ENCODE measurements at places on chromosomes 7 and 10.

- DNase-seq = no peak
Observed at GRCh38 chr10:17716161-17716560, 35.8 kb upstream of the TMEM236 start.

DNA sequence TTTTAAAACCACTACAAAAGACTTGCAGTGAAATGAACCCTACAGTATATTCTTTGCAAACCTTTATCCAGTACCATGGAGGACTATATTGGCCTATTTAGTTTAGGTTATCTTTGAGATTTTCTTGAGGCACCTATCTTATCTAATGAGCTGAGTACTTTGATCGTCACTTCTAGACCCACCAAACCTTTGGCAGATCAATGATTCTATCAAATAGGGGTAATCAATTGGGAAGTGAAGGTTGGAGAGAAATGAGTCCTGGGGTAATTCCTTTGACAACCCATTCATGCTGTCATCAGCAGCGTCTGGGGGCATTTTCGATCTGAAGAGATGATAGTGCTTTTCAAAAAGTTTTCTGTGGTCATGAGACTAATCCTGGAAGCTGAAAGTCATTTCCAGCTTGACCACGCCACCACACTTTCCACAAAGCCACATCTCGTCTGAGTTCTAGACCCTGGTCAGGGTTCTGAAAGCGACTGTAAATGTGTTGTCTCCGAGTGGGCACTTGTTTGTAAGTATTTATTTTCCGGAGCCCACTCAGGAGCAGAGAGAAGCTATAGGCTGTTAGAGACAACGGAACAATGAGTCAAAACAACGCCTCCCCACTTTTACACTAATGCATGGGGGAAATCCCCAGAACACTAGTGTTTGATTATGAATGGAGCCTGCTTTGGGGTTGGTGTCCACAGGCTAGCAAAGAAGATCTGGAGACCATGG lies 4.8 kb downstream of the EGR2 start:
- DNase-seq = no peak

DNA sequence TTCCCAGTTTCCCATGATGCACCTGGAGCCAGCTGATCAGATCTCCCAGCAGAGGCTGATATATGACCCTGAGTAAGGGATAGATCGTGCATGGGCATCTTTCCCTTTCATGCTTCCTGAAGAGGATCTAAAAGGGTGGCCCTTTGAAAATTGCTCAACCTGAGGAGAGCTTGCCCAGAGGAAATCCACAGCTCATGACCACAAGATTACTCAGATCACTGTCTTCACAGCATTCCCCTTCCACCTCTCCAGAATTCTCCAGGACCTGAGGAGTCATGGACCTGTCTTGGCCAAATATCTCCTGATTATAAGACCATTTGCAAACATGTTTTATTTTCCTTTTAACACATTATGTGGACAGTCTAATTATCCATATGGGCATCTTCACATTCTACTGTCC lies 328.1 kb downstream of the LHFPL3 start:
- DNase-seq = peak; percentile 21

GRCh38 chr10:11698691-11699549 lies 43.3 kb upstream of the ECHDC3 start:
- DNase-seq = no peak

DNA sequence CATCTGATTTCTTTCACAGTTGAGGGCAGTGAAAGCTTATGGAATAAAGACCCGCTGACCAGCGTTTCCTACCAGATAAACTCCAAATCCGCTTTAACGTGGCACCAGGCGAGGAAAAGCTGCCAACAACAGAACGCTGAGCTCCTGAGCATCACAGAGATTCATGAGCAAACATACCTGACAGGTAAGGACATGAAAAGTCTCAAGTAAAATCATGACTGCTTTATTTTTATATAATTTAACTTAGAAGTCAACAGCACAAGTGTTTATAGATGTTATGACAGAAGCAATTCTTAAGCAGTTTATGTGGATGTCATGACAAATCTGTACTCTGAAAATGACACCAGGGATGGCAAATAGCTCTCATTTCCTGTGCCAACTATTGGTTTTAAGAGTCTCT lies 24.5 kb downstream of the MRC1 start:
- no peak for DNase-seq

DNA sequence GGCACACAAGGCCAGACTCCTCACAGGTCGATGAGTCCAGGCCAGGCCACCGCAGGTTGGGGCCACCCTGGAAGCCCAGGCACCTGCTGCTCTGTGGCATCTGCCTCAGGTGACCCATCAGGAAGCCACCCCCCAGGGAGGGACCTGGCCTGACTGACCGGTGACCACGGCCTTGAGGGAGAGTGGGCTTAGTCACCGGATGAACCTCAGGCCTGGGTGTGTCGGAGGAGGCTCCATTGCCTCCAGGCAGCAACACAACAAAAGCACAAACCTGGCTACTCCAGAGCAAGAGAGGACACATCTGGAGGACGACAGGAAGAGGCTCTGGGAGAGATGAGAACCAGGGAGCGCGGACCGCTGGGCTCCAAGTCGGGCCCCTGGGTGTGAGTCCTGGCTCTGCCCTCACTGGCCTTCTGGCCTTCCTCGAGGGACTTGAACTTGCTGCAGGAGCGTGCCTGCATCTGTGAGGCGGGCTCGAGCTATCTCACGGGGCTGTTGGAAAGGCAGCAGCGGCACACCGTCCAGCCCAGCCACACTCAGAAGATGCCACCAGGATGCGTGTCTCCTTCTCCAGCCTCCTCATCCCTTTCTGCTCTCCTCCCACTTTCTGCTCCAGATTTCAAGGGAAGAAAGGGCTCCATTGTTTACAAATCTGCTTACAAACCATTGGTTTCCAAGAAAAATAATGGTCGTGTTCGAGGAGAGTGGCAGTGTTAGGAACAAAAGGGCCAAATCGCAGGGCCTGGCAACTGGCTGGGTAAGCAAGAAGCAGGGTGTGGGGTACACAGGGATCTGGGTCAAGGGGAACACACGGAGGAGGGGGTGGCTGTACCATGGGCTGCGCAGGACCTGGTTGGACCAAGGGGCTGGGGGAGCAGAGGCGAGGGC lies 152.9 kb downstream of the ADAM12 start:
- DNase-seq = no peak

DNA sequence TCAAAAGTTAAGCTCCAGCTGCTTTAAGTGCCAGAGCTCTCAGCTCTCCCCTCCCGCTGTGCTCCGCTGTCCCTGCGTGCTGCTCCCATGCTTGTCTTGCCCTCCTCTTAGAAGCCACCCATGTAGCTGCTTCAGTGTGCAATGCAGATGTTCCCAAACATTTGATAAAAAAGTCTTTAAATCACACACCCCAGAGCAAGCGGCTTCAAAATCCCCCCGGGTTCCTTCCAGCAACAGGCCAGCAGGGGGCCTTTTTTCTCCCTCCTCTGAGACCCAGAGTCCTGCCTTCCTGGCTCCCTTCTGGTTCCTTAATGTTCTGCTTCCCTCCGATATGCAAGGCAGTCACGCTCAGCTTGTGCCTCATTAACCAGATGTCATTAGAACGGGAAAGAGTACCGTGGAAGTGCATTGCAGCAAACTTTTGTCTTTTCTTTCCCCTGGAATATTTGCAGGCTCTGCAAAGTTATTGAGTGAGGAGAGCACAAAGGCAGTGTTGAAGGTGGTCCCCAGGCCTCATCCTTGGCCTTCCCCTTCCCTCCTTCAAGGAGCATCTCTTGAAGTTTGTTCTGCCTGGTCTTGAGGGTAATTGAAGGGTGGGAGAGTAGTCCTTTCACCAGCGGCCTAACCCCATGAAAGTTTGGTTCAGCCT lies 25.5 kb downstream of the LDB3 start:
- peak; percentile 55 for DNase-seq

GRCh38 chr7:20558963-20559716 lies 56.3 kb upstream of the ABCB5 start:
- DNase-seq = no peak

DNA sequence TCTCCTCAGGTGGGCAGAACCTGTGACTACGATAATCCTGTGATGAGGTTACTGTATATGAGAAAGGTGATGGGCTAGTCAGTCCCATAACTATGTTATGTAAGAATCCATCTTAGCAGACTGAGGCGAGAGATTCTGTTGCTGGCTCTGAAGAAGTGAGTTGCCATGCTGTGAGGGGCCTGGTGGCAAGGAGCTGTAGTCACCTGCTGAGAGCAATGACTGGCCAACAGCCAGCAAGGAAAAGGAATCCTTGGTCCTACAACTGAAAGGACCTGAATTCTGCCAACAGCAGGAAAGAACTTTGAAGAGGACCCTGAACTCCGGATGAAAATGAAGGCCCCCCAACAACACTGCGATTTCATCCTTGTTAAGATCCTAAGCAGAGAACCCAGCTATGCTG lies 31.0 kb upstream of the DNAJB12 start:
- no peak for DNase-seq

DNA sequence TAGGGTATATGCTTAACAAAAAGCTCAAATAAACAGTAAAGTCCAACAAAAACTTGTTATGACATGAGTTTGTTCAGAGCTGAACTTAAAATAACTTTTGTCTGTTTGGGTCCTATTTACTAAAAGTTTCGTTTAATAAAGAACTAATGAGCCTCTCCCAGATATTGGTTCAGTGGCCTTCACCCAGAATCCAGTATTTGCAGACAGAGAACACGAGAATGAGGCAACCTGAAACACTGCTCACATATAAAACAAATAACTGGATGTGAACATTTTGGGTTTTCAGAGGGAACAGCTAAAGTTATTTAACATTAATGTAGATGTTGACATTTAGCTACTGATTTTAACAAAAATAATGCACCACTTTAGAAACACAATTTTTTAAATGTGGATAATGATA lies 98.3 kb downstream of the RNF133 start:
- DNase-seq = no peak

DNA sequence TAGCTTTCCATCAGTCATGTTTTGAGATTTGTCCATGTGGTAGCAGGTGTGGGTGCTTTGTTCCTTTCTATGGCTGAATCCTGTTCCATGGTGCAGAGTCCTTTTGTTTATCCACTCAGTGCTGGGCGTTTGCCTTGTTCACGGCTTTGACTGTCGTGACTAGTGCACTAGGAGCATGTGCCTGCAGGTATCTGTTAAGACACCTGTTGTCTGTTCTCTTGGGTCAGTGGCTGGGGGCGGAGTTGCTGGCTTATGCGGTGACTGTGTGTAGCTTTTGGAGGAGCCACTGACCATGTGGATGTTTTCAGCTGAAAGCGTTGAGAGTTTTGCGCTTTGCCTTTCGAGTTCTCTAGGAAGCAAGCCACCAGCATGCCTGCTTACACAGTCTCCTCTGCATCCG lies 573.1 kb upstream of the FOXK1 start:
- DNase-seq = no peak

- DNase-seq = no peak
Observed at GRCh38 chr10:103657061-103657591, 163.6 kb downstream of the NEURL1 start.

DNA sequence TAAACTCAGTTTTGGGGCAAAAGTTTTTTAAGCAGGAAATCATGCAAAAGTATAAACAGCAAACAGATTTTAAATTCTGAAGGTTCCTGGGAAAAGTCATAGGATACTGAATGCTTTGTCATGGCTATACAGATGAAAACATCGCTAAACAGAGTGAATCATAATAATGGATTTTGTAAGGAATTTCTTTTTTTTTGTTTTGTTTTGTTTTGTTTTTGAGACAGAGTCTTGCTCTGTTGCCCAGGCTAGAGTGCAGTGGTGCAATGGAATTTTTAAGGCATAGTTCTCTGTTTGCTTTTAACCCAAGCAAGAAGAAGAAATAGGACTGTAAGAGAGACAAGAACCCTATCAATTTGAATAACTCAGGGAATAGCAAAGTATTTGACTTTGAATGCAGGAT lies 285.3 kb downstream of the NRG3 start:
- DNase-seq = no peak

DNA sequence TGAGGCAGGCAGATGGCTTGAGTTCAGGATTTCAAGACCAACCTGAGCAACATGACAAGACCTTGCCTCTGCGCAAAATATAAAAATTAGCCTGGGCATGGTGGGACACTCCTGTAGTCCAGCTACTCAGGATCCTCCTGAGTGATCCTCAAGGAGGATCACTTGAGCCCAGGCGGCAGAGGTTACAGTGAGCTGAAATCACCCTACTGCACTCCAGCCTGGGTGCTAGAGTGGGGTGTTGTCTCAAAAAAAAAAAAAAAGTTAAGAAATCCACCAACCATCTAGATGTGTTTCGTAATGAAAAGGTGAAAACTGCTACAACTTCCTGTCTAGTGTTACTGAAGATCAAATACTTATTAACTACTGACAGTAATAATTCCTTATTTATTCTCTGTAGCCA lies 8.1 kb downstream of the GLCCI1 start:
- no peak for DNase-seq

- no peak for DNase-seq
Observed at GRCh38 chr7:94250124-94250523, 144.6 kb upstream of the COL1A2 start.

GRCh38 chr10:126375926-126376554 lies 12.2 kb downstream of the ADAM12 start:
- no peak for DNase-seq

- DNase-seq = no peak
Observed at GRCh38 chr10:131860806-131861440, 39.9 kb upstream of the PPP2R2D start.

DNA sequence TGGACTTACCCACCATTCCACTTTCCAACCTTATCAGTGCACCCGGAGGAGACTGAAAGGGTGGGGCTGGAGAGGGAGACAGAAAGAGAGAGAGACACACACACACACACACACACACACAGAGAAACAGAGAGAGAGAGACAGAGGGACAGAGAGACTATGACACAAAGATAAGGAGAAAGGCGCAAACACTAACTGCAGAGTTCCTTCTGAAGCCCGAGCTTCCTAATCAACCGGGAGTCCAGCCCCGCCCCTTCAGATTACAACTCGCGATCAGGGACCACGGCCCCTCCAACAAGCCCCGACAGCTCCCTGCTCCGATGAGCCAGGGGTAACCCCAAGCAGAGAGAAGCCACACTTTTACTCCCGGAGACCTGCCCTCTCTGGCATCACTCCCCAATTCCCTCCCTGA lies 499 bp downstream of the GAL3ST4 start:
- no peak for DNase-seq

- no peak for DNase-seq
Observed at GRCh38 chr10:54470324-54470631, 330.8 kb downstream of the PCDH15 start.

GRCh38 chr7:126700807-126701604 lies 551.7 kb downstream of the GRM8 start:
- peak; percentile 83 for DNase-seq

- DNase-seq = peak; percentile 11
Observed at GRCh38 chr7:108805808-108806397, 236.2 kb downstream of the DNAJB9 start.

GRCh38 chr7:18626086-18626485 lies 130.5 kb downstream of the HDAC9 start:
- DNase-seq = no peak

DNA sequence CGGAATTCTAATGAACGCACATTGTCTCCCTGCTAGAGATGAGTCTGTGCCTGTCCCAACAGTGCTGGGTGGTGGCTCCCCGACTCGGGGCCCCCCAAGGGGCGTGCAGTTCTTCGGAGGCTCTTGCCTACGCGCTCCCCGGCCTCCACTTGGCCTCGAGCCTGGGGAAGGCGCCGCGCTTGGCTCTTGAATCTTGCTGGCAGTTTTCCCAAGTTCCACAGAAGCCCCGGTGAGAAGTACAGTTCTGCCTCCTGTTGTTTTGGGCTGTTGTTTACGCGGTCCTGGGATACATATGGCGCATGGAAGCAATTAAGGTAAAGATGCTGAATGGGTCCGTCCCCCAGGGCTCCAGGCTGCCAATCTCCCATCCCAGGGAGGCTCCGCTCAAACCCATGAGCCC lies 32.6 kb upstream of the UNCX start:
- DNase-seq = no peak

GRCh38 chr10:72322280-72323058 lies 32.2 kb downstream of the DNAJB12 start:
- DNase-seq = peak; percentile 82
